ENCODE measurements at places on chromosomes 4 and X. TPM values are rescaled to one million over a fixed set of nuclear protein-coding genes. Genes with fewer than 3 reads are reported as not detected.

DUSP9 gene
- polyA plus RNA-seq, result 41.7 TPM

TLR7 gene
- 0.79 TPM for polyA plus RNA-seq

FAM149A gene
- 55.7 TPM for polyA plus RNA-seq

STK32B gene
- 8.6 TPM for polyA plus RNA-seq

DIPK2B gene
- 7.9 TPM for polyA plus RNA-seq

SOD3 gene
- 9.8 TPM for polyA plus RNA-seq

CYTL1 gene
- polyA plus RNA-seq, result 8.4 TPM
